Hematopoietic multipotent progenitor cell treated with erythropoietin and hydrocortisone succinate and interleukin-3 and kit ligand, for 6 days (in vitro differentiated cells): ENCODE measurements at places on chromosomes 12 and 14.

- DNase-seq: no peak
Measured at GRCh38 chr12:107351713-107352112, 258.4 kb upstream of the CRY1 start.

GRCh38 chr12:20368114-20368650, at the start of gene PDE3A:
PDE3A (plus strand) TSS chr12:20368537; CDS start chr12:20369285, 748 bp downstream.
- peak; percentile 63 for DNase-seq

GRCh38 chr14:62420847-62421246, 624.4 kb downstream of the KCNH5 start:
- DNase-seq: no peak

DNA sequence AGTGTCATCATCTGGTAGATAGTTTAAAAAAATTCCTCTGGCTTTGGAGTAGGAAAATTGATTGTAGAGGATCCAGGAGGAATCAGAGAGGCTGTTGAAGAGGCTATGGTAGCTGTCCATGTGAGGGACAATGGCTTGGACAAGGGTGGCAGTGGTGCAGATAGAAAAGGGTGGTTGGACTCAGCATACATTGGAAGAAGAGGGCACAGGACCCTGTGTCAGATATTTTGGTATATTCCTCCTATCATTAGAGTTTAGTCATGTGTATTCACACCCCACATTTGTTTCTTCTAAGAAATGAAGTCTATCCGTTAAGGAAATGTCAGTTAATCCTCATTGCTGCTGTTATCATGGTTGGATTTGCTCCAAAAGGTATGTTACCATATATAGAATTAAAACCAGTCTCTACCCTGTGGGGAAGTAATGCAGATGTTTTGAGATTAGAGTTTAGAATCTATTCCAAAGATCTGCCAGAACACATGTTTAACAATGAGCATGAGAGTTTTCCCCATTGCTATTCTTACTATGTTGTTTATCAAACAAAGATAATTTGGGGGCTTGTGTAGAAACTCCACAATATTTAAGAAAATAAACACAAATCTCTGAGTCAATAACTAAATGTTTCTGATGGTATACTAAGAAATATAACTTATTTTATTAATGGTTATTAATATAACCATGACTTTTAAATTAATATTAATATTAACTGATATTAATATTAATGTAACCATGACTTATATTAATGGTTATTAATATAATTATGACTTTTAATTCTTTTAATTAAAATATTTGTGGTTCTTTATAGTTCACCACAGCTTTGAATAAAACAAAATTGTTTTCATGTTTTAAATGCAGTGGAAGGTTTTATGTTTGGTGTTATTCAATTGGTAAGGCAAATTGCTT, 80.9 kb downstream of the CRADD start:
- peak; percentile 87 for DNase-seq

GRCh38 chr12:108803428-108804105, 53.8 kb downstream of the SSH1 start:
- DNase-seq: peak; percentile 92

- peak; percentile 83 for DNase-seq
Measured at GRCh38 chr12:92987362-92987761, 58.3 kb upstream of the EEA1 start.

GRCh38 chr14:91817566-91818325, 49.6 kb downstream of the TC2N start:
- DNase-seq: no peak
